AG08395 (cell line): ENCODE measurements at places on chromosomes 5 and 9.

DNA sequence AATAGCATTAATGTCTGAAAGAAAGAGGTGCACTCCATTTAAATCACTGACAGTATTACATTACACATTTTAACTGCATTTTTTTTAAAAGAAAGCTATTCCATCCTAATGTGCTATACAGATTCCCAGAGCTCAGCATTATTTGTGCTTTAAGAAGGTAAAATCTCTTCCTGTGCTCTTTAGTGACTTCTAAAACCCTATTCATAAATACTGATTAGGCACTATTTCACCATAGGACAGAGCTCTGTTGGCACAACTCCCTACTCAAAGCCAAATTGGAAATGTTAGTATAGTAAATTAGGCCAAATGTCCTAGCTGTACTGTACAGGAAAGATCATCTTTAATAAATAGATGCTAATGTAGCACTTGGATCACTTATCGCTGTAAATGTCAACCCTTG is 262.5 kb downstream of the TUSC1 start:
- DNase-seq, result no peak

DNA sequence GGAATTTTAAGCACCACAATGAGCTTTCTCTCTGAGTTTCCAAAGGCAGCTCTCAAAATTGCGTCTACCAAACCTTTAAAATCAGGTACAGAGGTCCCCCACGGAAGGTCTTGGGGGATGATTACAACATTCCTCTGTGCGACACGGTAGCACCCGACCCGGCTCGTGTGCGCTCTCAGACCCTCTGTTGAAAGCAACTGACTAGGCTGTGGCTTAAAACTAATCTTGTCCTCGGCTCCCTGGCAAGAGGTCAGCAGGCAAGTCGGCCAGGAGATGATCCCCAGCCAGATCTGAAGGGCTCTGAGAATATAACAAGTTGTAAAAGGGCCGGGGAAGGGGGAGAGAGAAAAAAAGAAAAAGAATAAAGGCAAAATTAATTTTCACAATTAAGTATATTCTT is 92.6 kb upstream of the LMX1B start:
- no peak for DNase-seq

DNA sequence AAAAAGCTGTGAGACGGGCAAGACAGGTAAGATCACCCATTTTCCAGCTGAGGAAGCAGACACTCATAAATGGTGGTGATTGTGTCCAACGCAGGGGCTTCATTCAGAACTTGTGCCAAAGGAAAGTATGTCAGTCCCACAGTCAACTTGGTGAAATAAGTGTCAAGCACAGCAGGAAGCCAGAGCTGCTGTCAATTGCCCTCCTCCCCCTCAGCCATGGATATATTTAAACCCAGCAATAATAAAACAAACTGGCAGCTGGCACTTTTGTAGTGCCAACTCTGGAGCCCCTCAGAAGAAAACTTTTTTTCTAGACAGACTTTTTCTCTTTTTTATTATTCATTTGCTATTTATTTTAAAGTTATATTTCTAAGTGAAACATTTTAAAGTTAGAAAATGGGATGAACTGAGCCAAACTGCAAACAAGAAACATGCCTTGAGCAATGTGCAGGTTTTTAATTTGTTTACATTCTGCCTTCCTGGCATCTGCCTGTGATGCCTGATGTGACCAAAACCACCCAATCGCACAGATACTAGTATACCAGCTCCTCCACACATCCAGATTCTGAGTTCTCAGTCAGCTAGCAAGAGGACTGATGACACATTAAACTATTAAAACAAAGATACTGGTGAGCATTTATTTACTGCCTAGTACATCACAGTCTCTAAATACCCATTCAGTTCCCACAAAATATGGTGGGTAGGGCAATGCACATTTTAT is 17.0 kb downstream of the DMAC1 start:
- no peak for DNase-seq

DNA sequence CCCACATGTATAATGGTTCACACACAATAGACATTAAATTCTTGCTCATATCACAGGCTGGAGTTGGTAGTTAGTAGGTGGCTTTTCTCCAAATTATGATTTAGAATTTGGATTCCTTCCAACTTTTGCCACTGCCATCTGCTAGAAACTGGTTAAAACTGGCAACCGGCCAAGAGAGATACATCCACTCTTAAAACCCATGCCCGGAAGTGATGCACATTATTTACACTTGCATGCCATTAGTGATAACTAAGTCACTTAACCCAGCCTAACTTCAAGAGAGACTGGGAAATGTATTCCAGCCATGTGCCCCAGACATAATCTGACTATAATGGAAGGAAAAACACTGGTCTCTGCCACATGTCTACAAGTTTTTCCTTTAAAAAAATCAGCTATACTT is 395.7 kb upstream of the SEMA6A start:
- no peak for DNase-seq

- DNase-seq, result no peak
These were observed 115.5 kb downstream of the PTTG1 start for GRCh38 chr5:160537116-160537515.

DNA sequence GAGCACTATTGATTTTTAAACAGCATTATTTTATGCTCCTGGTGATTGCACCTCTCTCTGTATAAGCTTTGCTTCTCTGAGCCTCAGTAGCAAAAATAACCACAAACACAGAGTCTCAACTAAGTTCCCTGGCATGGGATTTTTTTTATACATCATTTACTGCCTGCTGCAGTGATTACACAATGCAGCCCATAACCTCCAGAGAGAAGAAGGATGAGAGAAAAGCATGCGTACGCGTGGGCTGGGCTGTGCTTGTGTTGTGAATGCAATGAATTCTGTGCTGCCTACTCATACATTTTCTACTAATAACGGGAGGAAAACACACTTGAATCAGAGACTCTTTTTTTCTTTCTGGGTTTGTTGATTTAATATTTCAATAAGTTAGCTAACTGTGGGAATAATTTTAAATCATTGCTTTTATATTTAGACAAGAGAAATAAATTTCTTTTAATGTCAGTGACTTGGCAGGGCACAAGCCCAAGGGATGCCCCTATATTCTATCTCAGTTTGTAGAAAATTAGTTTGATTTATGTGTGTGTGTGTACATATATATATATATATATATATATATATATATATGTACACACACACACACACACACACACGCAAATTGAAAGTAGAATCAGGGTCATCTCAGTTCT is 351.5 kb downstream of the MED10 start:
- DNase-seq, result no peak

- peak; percentile 28 for DNase-seq
These were observed 214.9 kb upstream of the DMRT1 start for GRCh38 chr9:626596-626995.

GRCh38 chr9:38371495-38371894 is 21.0 kb upstream of the ALDH1B1 start:
- peak; percentile 50 for DNase-seq

- no peak for DNase-seq
These were observed 64.6 kb downstream of the NEURL1B start for GRCh38 chr5:172705576-172706084.

- DNase-seq, result no peak
These were observed 21.2 kb upstream of the RNU6ATAC start for GRCh38 chr9:134185536-134186011.

GRCh38 chr5:65926276-65926783 is at the start of gene ERBIN:
TSS of gene ERBIN (plus strand) at chr5:65926575. CDS start at chr5:65992719, 66,144 bp downstream.
- peak; percentile 70 for DNase-seq

DNA sequence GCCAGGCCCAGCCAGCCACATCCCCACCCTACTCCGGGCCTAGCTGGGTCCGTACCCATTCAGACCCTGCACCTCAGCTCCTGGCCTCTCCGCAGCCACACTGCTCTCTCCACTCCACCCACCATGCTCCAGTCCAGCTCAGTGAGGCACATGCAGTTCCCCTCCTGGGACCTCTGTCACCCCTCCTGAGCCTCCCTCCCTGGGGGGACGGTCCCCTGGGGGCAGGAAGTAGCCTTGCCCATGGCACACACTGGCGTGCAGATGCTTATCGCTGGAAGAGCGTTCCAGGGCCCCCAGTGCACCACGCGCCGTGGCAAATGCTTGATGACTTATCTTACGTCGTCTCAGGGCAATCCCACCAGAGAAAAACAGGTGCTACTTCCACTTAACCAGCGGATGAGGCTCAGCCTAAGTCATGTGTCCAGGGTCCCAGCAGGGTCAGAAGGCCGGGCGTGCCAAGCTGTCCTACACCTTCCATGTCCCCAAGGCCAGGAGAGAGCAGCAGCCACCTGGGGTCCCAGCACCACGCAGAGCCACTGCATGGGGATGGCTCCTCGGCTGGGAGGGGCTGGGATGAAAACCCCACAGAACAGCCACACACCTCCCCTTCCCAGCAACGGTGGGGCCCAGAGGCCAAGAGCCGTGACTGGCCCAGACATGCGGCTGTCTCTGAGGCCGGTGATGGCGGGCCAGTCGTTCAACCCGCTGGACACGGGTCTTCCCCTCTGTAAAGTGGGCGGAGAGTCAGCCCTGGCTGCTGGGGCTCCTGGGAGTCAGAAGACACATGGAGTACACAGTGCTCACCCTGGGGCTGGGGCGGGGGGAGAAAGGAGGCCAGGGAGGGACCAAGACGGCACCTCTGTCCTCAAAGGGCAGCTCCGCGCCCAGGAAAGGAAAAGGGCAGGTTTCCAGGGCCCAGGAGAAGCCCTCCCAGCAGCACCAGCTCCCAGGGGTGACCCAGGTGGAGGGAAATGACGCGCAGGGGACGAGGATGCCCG is 2.6 kb upstream of the CCDC187 start:
- no peak for DNase-seq

DNA sequence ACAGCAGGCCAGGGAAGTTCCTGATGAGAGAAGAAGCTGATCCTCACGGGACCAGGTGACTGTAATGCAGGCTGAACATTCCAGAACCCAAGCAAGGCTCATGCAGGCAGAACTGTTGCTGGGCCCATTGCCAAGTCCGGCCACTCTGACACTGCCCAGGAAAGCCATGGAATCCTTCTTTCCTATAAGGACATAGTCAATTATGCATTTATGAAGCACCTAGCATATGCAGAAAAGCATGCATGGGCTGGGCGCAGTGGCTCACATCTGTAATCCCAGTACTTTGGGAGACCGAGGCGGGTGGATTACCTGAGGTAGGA is 83.7 kb upstream of the SLC1A3 start:
- no peak for DNase-seq

DNA sequence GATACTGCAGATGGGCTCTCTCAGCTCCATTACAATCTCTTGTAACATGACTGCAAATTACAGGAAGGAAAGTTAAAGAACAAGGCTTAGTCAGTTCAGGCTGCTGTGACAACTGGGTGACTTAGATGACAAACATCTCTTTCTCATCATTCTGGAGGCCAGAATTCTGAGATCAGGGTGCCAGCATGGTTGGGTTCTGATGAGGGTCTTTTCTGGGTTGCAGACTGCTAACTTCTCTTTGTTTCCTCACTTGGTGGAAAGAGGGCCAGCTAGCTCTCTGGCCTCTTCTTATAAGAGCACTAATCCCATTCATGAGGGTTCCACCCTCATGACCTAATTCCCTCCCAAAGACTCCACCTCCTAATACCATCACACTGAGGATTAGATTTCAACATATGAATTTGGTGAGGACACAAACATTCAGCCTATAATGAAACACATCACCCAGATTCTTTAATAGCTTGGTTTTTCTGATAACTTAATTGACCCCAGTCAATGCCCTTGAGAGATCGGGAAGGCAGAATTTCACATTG is 73.6 kb upstream of the MAMDC2 start:
- DNase-seq, result peak; percentile 6

GRCh38 chr9:136031741-136032730 is 63.1 kb downstream of the NACC2 start:
- peak; percentile 50 for DNase-seq

DNA sequence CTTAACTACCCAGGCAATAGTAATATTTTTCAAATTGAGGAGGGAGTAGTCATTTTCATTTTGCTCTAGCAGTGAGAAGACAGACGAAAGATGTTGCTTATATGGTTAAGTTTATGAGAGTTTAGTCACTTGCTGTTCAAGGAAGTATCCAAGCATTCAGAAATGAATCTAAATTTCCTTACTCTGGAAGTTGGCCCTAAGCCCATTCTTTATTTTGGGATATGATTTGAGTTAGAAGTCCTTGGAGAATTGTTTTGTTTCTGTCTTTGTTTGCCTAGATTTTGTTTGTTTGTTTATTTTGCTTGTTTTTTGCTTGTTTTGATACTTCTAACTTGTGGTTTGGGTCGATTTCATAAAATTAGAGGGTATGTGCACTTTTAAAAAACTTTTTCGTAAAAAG is 146.4 kb upstream of the FGF10 start:
- DNase-seq, result no peak

- DNase-seq, result no peak
These were observed 156.0 kb downstream of the COL23A1 start for GRCh38 chr5:178434016-178434761.

- peak; percentile 60 for DNase-seq
These were observed 28.3 kb downstream of the IARS1 start for GRCh38 chr9:92265154-92265553.

- DNase-seq, result no peak
These were observed 753.2 kb upstream of the DMAC1 start for GRCh38 chr9:8552732-8553131.

- DNase-seq, result peak; percentile 83
These were observed 18.0 kb downstream of the ATOX1 start for GRCh38 chr5:151740336-151740942.
